Adipocyte (in vitro differentiated cells): ENCODE measurements at places on chromosomes 13 and 19.
A peak's percentile ranks its signal among the peaks of the same experiment; 100 is the strongest.

GRCh38 chr19:23983406-23983805, 68.7 kb downstream of the ZNF726 start:
- DNase-seq, result no peak

DNA sequence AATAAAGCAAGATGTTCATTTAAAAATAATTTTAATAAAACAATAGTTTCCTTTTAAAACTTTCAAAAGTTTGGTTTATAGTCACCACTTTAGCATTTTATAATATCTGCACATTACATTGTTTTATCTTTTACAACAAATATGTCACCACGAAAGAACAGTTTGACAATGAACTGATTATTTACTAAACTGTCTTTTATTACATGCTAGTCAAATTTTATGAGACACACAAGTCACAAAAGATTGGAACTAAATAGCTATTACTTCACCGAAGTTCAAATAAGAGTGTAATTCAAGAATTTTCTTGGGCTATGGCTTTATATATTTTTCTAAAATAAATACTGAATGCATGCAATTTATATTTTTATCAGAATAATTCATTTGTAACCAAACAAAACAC, 57.5 kb upstream of the EEF1AKMT1 start:
- DNase-seq, result no peak

GRCh38 chr13:20553311-20553710, 13.6 kb upstream of the IFT88 start:
- peak; percentile 76 for DNase-seq

DNA sequence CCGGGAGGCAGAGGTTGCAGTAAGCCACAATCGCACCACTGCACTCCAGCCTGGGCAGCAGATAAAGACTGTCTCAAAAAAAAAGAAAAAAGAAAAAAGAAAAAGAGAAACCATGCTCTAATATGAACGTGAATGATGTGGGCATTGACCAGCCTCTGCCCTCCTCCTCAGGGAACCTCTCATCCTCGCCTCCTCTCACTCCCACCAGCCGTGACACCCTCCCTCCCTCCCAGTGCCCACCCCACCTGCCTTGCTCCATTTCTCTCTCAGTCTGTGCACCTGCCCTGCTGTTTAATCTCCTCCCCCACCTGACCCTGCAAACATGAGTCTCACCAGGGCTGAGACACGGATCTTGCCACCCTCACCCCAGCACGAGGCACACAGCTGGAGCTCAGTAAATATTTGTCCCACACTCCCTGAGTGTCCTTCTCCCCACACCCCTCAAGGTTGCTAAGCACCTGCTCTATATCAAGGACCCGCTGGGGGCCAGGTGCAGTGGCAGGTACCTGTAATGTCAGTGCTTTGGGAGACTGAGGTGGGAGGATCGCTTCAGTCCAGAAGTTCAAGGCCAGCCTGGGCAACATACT, 7.5 kb upstream of the BCAT2 start:
- no peak for DNase-seq

- DNase-seq, result no peak
Measured at GRCh38 chr13:80618781-80619180, 277.9 kb upstream of the SPRY2 start.

- no peak for DNase-seq
Measured at GRCh38 chr19:6802336-6803035, 30.0 kb downstream of the VAV1 start.

DNA sequence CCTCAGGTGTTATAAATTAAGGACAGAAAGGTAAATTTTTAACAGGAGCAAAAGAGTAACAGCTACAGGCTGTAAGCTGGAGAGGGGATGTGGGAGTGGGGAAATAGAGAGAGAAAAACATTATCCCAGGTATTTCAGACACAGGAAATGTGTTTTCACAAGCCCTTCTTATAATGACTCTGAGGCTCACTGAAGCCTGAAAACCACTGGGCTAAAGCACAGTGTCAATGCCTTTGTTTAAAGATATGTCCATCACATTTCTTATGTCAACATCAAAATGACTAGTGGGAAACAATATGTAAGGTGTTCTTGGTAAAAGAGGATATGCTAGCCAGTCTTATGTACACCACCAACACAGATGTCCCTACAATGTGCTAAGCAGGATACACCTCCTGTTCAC, 365.9 kb downstream of the FGF14 start:
- no peak for DNase-seq

DNA sequence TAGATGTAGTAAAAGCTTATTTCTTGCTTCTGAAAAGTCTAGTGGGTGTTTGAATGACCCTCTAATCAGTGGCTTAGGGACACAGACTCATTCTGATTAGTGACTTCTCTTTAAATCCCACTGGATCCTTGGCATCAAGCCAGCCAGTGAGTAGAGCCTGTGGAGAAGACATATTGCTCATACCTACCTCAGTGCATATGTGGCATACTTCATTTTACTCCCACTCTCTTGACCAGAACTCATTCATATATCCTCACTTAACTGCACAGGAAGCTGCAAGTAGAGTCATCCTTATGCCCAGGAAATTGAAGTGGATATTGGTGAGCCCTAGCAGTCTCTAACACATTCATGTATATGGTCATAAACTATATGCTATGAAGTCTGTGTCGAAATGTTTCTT, 148.3 kb downstream of the PDS5B start:
- peak; percentile 15 for DNase-seq

DNA sequence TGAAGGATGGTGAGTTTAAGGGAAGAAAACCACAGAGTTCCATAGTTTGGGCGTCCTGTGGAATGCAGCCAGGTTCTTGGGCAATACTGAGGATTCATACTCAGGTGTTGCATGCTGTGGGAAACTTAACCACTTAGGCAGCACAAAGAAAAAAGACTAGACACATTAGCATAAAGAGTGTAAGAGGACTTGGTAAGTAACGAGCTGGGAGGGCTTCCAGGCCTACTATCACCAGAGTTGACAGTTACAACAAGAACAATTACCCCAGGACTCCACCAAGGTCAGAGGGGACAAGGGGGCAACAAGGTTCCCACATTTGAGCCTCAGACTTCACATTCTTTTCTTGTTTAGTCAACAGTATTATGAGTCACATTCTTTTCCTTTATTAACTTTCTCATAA, 33.2 kb downstream of the KCTD12 start:
- DNase-seq, result no peak

DNA sequence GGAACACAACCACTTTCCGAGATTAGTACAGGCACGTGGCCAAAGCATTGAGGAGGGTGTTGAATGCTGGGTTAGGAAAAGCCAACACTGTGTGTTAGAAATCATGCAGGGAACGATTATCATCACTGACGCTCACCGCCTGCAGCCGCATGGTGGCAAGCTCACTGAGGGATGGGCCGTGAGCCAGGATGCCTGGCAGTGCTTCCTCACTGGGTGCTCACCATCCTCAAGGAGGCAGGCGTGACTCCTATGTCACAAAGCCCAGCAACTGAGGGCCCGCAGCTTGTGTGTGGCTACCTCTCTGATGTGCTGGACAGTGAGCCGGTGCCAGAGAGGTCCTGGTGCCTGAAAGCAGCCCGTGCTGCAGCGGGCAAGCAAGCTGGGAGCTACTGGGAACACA, 30.4 kb upstream of the TIMM44 start:
- DNase-seq, result no peak

DNA sequence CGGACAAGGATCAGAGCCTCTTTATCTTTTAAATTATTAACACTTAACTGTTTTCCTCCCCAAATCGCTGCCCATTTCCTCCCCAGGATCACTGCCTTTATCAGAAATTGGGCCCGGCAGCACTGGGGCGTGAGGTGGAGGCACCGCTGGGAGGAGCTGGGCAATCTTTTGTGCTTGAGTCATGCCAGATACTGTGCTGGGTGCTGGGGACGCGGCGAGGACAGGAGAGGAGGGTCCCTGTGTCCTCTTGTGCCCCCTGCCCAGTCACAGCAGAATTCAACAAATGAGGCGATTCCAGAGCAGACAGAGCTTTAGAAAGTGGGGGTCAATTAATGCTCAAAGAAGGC, 347.8 kb downstream of the ZNF536 start:
- DNase-seq, result no peak

DNA sequence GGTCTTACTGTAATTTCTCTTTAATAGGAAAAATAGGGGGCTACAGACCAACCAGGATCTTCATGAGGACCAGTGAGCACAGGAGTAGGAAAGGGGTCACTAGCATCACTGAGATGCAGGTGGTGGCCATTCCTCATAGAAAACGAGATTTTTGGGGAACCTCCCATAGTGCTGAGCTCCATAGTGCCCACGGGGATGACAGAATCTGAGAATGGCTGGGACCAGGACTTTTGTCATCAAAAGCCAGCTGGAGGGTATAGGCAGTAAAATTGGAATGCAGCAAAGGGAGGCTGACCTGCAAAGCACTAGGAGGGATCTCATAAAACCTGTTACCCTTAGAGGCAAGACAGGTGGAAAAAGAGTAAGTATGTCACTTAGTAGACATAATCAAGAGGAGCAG, 28.4 kb upstream of the CEACAM21 start:
- no peak for DNase-seq
